Regular cardiac myocyte (primary cell): ENCODE measurements at places on chromosomes 16 and 17. TPM values are rescaled to one million over a fixed set of nuclear protein-coding genes. Genes with fewer than 3 reads are reported as not detected.

Gene KRT12
- not detected in 2 replicates for total RNA-seq

Gene CCL11
- 1.1 TPM in 1 of 2 replicates, not detected in the other for total RNA-seq

Gene SLFN12L
- total RNA-seq: under 0.01 and 0.19 TPM in 2 replicates

Gene SPAG7
- 35.0 and 63.8 TPM in 2 replicates for total RNA-seq

Gene GJC1
- 15.8 and 40.6 TPM in 2 replicates for total RNA-seq

Gene SLC16A6
- 0.19 and 3.1 TPM in 2 replicates for total RNA-seq

Gene CA4
- total RNA-seq: not detected in 2 replicates

Gene CDC6
- total RNA-seq: 3.7 and 48.1 TPM in 2 replicates

Gene CRISPLD2
- total RNA-seq: 3.3 and 14.1 TPM in 2 replicates

Gene SSTR5
- not detected in 2 replicates for total RNA-seq

Gene GAN
- total RNA-seq: 7.5 and 8.5 TPM in 2 replicates

Gene TBX4
- under 0.01 TPM in 1 of 2 replicates, not detected in the other for total RNA-seq

Gene KRTAP4-4
- total RNA-seq: not detected in 2 replicates

Gene TEKT5
- not detected in 2 replicates for total RNA-seq

Gene UTS2R
- not detected in 2 replicates for total RNA-seq

Gene GAST
- not detected in 2 replicates for total RNA-seq

Gene ZG16B
- total RNA-seq: 2.5 and 3.8 TPM in 2 replicates

Gene ZNF423
- 3.9 and 5.8 TPM in 2 replicates for total RNA-seq

Gene VMO1
- total RNA-seq: 0.38 TPM in 1 of 2 replicates, not detected in the other

Gene KRTAP1-1
- total RNA-seq: under 0.01 TPM in 1 of 2 replicates, not detected in the other

Gene KRT17
- total RNA-seq: 1.9 and 7.0 TPM in 2 replicates

Gene TGFB1I1
- total RNA-seq: 21.4 and 28.8 TPM in 2 replicates

Gene SPPL2C
- not detected in 2 replicates for total RNA-seq

Gene PLXDC1
- total RNA-seq: 0.19 and 1.1 TPM in 2 replicates

Gene FSCN2
- total RNA-seq: 0.19 and 5.1 TPM in 2 replicates

Gene SCNN1G
- not detected in 2 replicates for total RNA-seq

Gene PSMD7
- 78.9 and 105 TPM in 2 replicates for total RNA-seq

Gene KIF2B
- not detected in 2 replicates for total RNA-seq

Gene SPATA32
- total RNA-seq: under 0.01 TPM in 1 of 2 replicates, not detected in the other

Gene ABCC1
- 20.5 and 22.6 TPM in 2 replicates for total RNA-seq

Gene ADORA2B
- total RNA-seq: 52.0 and 62.0 TPM in 2 replicates

Gene GLYR1
- 43.4 and 62.9 TPM in 2 replicates for total RNA-seq

Gene GNPTG
- 23.6 and 69.1 TPM in 2 replicates for total RNA-seq

Gene STX1B
- total RNA-seq: 0.19 and 0.28 TPM in 2 replicates

Gene NEUROD2
- not detected in 2 replicates for total RNA-seq

Gene CACNA1G
- under 0.01 TPM in 2 replicates for total RNA-seq

Gene CUEDC1
- total RNA-seq: 7.7 and 7.9 TPM in 2 replicates

Gene ARHGDIA
- 132 and 223 TPM in 2 replicates for total RNA-seq

Gene KRT13
- total RNA-seq: 0.58 TPM in 1 of 2 replicates, not detected in the other

Gene CACNG4
- not detected in 2 replicates for total RNA-seq

Gene RAPGEFL1
- total RNA-seq: 0.77 and 0.85 TPM in 2 replicates

Gene PRSS33
- not detected in 2 replicates for total RNA-seq

Gene GGA2
- 25.4 and 26.6 TPM in 2 replicates for total RNA-seq

Gene TPSD1
- not detected in 2 replicates for total RNA-seq

Gene KCTD2
- 14.7 and 16.7 TPM in 2 replicates for total RNA-seq

Gene EMC8
- total RNA-seq: 16.9 and 29.3 TPM in 2 replicates

Gene CLEC16A
- 22.0 and 25.9 TPM in 2 replicates for total RNA-seq

Gene KRTAP4-1
- total RNA-seq: not detected in 2 replicates

Gene APOBR
- not detected in 2 replicates for total RNA-seq

Gene TEKT1
- total RNA-seq: not detected in 2 replicates

Gene PRR15L
- total RNA-seq: not detected in 2 replicates

Gene OR4D1
- not detected in 2 replicates for total RNA-seq
